HCT116 (cell line): ENCODE measurements at places on chromosomes 6 and 20.

- no peak overlapping the region; the same call in 1 of the 2 replicates for H3K27ac ChIP-seq
- DNase-seq: peak; percentile 55
- H3K27me3 ChIP-seq: no peaks in the 10 kb centered on the region
Measured at GRCh38 chr6:30915591-30915946, 1.5 kb downstream of the VARS2 start.

GRCh38 chr6:142331075-142331551 is 29.3 kb downstream of the ADGRG6 start:
- no peaks in the 10 kb centered on the region for H3K36me3 ChIP-seq
- DNase-seq: no peak
- peak overlapping the region; percentile 17; the same call in 1 of the 2 replicates for H3K27ac ChIP-seq
- H3K27me3 ChIP-seq: no peaks in the 10 kb centered on the region

GRCh38 chr6:31453259-31453658 is 44.7 kb upstream of the MICB start:
- no peak overlapping the region for H3K27ac ChIP-seq
- no peaks in the 10 kb centered on the region for H3K27me3 ChIP-seq

- no peaks in the 10 kb centered on the region for H3K4me1 ChIP-seq
- no peaks in the 10 kb centered on the region for H3K36me3 ChIP-seq
- H3K4me3 ChIP-seq: no peak overlapping the region
- peak; percentile 46 for DNase-seq
- no peaks in the 10 kb centered on the region for H3K27me3 ChIP-seq
- H3K27ac ChIP-seq: no peak overlapping the region
Measured at GRCh38 chr6:17103715-17104114, 1.9 kb downstream of the STMND1 start.

- no peaks in the 10 kb centered on the region for H3K36me3 ChIP-seq
- DNase-seq: no peak
- no peaks in the 10 kb centered on the region; the same call in 1 of the 2 replicates for H3K4me1 ChIP-seq
- H3K27me3 ChIP-seq: no peaks in the 10 kb centered on the region
Measured at GRCh38 chr6:3997177-3997770, 81.7 kb downstream of the FAM217A start.

DNA sequence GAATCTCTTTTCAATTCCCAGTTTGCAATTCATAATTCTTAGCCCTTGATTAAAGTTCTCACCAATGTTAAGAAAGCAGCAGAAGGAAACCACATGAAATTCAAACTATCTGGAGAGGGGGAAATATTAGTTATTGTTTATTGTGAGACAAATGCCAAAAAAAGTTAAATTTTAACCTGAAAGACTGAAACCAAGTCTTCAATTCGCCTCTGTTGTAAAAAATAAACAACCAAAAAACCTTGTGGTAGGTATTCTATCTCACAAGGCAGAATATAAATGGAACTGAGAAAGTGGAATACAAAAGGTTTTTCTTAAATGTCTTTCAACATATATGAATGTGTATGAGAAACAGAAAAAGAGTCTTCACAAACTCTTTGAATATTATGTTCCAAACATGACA is 24.8 kb downstream of the TMX4 start:
- no peaks in the 10 kb centered on the region for H3K27me3 ChIP-seq
- H3K27ac ChIP-seq: no peak overlapping the region
- H3K4me3 ChIP-seq: no peak overlapping the region
- H3K36me3 ChIP-seq: no peaks in the 10 kb centered on the region
- no peak for DNase-seq

- DNase-seq: no peak
- H3K27me3 ChIP-seq: no peaks in the 10 kb centered on the region
- no peak overlapping the region for H3K27ac ChIP-seq
- no peaks in the 10 kb centered on the region for H3K4me1 ChIP-seq
- H3K36me3 ChIP-seq: no peaks in the 10 kb centered on the region
- H3K4me3 ChIP-seq: no peak overlapping the region
Measured at GRCh38 chr20:17066902-17067301, 159.9 kb upstream of the PCSK2 start.

- H3K27me3 ChIP-seq: no peaks in the 10 kb centered on the region
- H3K36me3 ChIP-seq: no peaks in the 10 kb centered on the region
- no peak overlapping the region for H3K4me3 ChIP-seq
- H3K4me1 ChIP-seq: no peaks in the 10 kb centered on the region
- H3K27ac ChIP-seq: no peak overlapping the region
Measured at GRCh38 chr6:50591135-50591534, 122.2 kb upstream of the TFAP2D start.

- H3K36me3 ChIP-seq: no peaks in the 10 kb centered on the region
- no peak for DNase-seq
- H3K27ac ChIP-seq: no peak overlapping the region
Measured at GRCh38 chr6:134774201-134774638, 175.7 kb downstream of the ALDH8A1 start.

DNA sequence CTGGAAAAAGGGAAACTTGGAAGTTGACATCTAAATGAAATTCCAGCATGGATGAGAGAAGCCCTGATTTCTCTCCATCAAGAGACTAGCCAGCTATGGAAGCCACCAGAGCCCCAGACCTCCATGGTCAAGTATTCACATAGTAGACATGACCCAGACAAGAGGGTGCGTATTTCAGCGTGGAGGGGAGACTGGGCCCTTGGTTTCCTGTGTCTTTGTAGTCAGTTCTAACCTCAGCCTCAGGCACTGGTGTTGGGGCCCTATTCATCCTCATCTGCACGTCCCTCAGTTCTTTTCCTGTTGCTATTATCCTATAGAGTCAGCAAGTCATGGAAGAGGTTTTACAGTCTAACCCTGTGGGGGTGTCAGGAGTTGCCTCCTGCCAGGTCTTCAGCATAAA is 12.5 kb downstream of the GNL1 start:
- no peak for DNase-seq
- peaks cover 9% of the 10 kb centered on the region; the same call in 1 of the 2 replicates for H3K36me3 ChIP-seq
- H3K27ac ChIP-seq: no peak overlapping the region

- DNase-seq: no peak
- H3K36me3 ChIP-seq: no peaks in the 10 kb centered on the region
- no peaks in the 10 kb centered on the region for H3K27me3 ChIP-seq
- no peak overlapping the region for H3K4me3 ChIP-seq
- no peak overlapping the region for H3K27ac ChIP-seq
- H3K4me1 ChIP-seq: no peaks in the 10 kb centered on the region
Measured at GRCh38 chr20:40278673-40279072, 410.4 kb downstream of the MAFB start.

GRCh38 chr6:9439621-9440330 is 975.1 kb downstream of the TFAP2A start:
- DNase-seq: no peak
- H3K27ac ChIP-seq: no peak overlapping the region
- no peak overlapping the region for H3K4me3 ChIP-seq

GRCh38 chr20:16498526-16499253 is 74.6 kb downstream of the KIF16B start:
- H3K27me3 ChIP-seq: no peaks in the 10 kb centered on the region
- H3K27ac ChIP-seq: no peak overlapping the region
- no peaks in the 10 kb centered on the region for H3K4me1 ChIP-seq

DNA sequence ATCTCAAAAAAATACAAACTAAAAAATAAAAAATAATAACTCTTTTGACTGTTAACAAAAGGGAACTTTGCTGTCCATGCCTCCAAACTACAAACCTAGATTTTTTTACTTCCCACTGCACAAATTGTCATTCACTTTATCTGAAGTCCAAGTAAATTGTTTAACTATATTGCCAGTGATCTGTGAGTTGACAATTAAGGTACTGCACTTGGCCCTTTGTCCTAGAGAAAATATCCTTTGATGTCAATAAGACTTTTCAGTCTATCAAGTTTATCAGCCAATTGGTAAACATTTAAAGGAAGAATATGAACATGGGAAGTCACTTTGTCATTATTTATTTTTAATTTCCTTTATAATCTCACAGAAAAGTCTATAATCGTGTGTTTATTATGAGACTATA is 19.3 kb upstream of the EPB41L2 start:
- no peak for DNase-seq
- H3K4me1 ChIP-seq: no peaks in the 10 kb centered on the region
- no peak overlapping the region for H3K27ac ChIP-seq
- H3K36me3 ChIP-seq: no peaks in the 10 kb centered on the region
- no peaks in the 10 kb centered on the region for H3K27me3 ChIP-seq

DNA sequence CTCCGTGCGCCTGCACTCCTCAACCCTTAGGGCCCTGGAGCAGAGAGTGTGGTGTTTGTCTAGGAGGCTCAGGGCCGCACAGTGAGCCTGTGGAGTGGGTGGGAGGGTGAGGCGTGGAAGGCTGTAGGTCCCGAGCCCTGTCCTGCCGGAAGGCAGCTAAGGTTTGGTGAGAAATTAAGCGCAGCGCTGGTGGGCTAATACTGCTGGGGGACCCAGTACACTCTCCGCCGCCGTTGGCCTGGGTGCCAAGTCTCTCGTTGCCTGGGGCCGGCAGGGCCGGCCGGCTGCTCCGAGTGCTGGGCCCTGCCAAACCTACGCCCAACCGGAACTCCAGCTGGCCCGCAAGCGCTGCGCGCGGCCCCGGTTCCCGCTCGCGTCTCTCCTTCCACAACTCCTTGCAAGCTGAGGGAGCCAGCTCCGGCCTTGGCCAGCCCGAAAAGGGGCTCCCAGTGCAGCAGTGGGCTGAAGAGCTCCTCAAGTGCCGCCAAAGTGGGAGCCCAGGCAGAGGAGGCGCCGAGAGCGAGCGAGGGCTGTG is 40.4 kb upstream of the MCUR1 start:
- H3K4me1 ChIP-seq: no peaks in the 10 kb centered on the region
- H3K4me3 ChIP-seq: no peak overlapping the region
- no peaks in the 10 kb centered on the region for H3K36me3 ChIP-seq
- no peaks in the 10 kb centered on the region for H3K27me3 ChIP-seq

GRCh38 chr6:106525107-106525881 is 104.0 kb downstream of the RTN4IP1 start:
- no peak overlapping the region for H3K27ac ChIP-seq
- no peak for DNase-seq
- H3K4me3 ChIP-seq: peak overlapping the region; percentile 42
- no peaks in the 10 kb centered on the region for H3K27me3 ChIP-seq
- peaks cover 48% of the 10 kb centered on the region for H3K4me1 ChIP-seq
- no peaks in the 10 kb centered on the region for H3K36me3 ChIP-seq

DNA sequence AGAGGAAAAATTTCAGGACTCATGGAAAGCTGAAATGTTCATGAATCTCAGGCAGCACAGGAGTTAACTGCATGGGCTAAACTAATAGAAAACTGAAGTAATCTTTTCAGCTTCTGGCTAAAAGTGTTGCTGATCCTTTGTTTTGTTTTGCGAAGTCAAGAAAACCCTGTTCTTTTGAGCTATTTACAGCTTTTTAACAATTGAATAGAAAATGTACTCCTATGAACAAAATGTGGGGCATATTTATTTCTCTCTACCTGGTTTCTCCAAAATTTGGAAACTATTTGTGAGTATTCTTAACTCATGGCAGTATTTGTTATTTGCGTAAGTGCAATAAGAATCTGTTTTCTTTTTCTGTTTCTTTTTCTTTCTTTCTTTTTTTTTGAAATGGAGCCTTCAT is 818.8 kb upstream of the CITED2 start:
- no peak for DNase-seq
- no peaks in the 10 kb centered on the region for H3K27me3 ChIP-seq
- H3K4me1 ChIP-seq: no peaks in the 10 kb centered on the region
- no peak overlapping the region for H3K4me3 ChIP-seq
- H3K36me3 ChIP-seq: no peaks in the 10 kb centered on the region
- H3K27ac ChIP-seq: no peak overlapping the region

GRCh38 chr6:113813142-113813541 is 44.0 kb upstream of the MARCKS start:
- H3K4me1 ChIP-seq: no peaks in the 10 kb centered on the region
- H3K27ac ChIP-seq: no peak overlapping the region
- H3K4me3 ChIP-seq: no peak overlapping the region
- no peak for DNase-seq
- no peaks in the 10 kb centered on the region for H3K27me3 ChIP-seq

- H3K27me3 ChIP-seq: peaks cover 16% of the 10 kb centered on the region; the same call in 1 of the 2 replicates
- H3K27ac ChIP-seq: no peak overlapping the region
- H3K4me3 ChIP-seq: no peak overlapping the region
Measured at GRCh38 chr6:156545931-156546330, 231.2 kb upstream of the ARID1B start.

DNA sequence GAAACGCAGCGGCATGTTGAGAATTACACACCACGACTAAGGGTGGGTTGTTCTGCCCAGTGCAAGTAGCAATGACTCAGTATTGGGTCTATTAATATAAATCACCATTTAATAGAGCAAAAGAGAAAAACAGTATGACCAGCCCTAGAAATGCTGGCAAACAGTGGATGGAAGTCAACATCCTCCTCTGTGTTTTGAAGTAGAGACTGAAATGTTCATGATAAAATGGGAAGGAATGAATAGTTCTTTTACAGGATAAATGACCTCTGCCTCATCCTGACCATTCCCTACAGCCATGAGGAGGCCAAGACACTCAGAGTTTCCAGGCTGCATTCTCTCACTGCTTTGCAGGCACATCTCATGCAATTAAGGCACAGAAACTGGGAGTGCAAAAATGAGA is 111.8 kb downstream of the PSMB1 start:
- no peaks in the 10 kb centered on the region for H3K36me3 ChIP-seq
- H3K27me3 ChIP-seq: no peaks in the 10 kb centered on the region
- no peak overlapping the region for H3K4me3 ChIP-seq
- H3K27ac ChIP-seq: no peak overlapping the region
- H3K4me1 ChIP-seq: peaks cover 5% of the 10 kb centered on the region; the same call in 1 of the 2 replicates

DNA sequence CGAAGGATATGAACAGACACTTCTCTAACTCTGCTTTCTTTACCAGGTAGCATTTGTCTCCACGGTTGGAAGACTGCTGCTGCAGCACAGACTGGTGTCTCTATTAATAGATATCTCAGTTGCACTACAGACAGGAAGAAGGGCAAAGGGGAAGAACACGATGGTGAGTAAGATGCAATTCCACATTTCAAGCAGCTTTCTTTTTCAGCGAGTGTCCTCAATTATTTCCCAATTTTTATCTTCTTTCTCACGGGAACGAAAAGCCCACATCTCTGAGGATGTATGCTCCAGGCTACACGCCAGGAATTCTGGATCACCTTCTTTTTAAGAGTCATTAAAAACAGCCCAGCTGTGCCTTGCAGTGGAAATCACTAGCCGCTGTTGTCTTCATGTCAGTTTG is 311.6 kb upstream of the ECI2 start:
- H3K36me3 ChIP-seq: no peaks in the 10 kb centered on the region
- H3K4me3 ChIP-seq: no peak overlapping the region

DNA sequence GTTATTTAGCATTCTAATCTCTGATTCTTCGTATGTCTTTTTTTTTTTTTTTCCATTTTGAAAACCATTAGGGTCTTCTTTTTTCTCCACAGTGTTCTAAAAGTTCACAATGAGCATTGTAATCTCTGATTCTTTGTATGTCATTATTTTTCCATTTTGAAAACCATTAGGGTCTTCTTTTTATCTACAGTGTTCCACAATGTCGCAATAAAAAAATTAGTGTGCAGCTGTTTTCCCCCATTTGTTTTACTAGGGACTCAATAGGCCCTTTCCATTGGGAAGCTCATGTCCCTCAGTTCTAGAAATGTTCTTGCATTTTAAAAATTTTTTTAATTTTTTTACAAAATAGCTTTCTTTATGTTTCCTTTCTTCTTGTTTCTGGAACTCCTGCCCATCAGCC is 64.2 kb downstream of the RNF182 start:
- no peaks in the 10 kb centered on the region; the same call in 1 of the 2 replicates for H3K4me1 ChIP-seq
- no peak overlapping the region for H3K4me3 ChIP-seq
- no peak for DNase-seq
- no peaks in the 10 kb centered on the region for H3K27me3 ChIP-seq
